BJ (cell line): ENCODE measurements at places on chromosomes 1 and 21. TPM values are rescaled to one million over a fixed set of nuclear protein-coding genes. Genes with fewer than 3 reads are reported as not detected.

IFI44 gene
- polyA plus RNA-seq = 2.2 and 5.4 TPM in 2 replicates

IQGAP3 gene
- 16.9 and 28.1 TPM in 2 replicates for polyA plus RNA-seq

DNA sequence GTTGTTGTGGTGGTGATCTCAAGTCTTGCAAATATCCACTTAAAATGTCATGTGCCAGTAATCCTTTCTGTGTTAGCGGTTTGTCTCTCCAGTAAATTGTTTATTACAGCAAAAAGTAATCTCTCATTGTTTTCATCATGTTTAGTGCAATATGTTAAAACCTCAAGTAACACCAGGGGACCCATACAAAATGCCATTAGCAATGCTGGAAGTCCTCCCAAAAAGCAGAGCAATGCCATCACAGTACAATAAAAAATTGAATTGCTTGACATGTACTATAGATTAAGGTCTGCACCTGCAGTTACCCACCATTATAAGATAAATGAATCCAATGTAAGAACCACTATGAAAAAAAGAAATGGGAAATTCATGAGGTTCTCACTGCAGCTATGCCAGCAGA, 1606.5 kb downstream of the BRINP3 start:
- no peak for DNase-seq

- peak; percentile 95 for DNase-seq
Observed at GRCh38 chr1:41101950-41102607, 80.6 kb upstream of the SLFNL1 start.

DNA sequence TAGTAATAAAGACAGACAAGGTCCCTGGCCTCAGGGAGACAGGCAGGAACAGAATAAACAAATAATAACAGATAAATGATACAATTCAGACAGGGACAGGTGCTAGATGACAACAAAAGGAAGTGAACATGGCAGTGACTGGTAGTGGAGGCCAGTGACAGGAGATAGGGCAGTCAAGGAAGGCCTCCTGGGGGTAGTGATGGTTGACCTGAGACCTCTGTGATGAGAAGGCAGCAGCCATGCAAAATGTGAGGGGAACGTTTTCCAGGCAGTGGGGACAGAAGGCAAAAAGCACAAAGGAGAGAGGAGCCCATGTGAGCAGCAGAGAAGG, 18.5 kb downstream of the OPTC start:
- no peak for DNase-seq

GRCh38 chr1:26697978-26698849, 2.4 kb downstream of the ARID1A start:
- peak; percentile 93 for DNase-seq
